ENCODE measurements at places on chromosomes 6 and 20.

GRCh38 chr6:139706912-139707311, 332.5 kb upstream of the CITED2 start:
- DNase-seq: no peak

DNA sequence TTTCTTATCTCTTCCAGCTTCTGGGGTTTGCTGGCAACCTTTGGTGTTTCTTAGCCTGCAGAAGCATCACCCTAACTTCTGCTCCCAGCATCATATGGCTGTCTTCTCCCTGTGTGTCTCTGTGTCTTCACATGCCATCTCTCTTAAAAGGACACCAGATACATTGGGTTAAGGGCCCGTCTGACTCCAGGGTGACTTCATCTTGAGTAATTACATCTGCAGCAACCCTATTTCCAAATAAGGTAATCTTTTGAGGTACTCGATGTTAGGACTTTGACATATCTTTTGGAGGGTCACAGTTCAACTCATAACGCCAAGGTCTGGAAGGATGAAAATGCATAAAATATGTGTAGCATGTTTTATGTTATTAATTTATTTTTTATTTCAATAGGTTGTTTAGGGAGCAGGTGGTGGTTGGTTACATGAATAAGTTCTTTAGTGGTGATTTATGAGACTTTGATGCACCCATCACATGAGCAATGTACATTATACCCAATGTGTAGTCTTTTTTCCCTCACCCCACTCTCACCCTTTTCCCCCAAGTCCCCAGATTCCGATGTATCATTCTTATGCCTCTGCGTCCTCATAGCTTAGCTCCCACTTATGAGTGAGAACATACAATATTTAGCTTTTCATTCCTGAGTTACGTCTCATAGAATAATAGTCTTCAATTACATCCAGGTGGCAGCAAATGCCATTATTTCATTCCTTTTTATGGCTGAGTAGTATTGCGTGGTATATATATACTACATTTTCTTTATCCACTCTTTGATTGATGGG, 131.1 kb downstream of the TBXT start:
- DNase-seq: no peak

DNA sequence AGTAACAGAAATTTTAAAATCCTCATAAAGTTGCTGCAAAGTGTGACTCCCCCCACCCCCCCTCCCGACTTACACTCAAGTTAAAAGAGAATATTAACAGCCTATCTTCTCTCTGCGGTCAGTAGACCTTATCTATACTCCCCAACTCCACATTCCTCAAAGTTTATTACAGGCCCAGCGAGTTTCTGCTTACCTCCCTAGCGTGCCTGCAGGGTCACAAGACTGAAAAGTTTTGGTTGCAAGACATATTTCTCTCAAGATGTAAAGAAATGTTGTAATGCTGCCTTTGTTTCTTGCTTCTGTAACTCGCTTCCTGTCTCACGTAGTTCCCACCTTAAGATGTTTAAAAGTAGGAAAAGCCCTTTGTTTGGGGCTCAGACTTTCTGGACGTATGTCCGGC, 699.6 kb downstream of the PHF3 start:
- no peak for DNase-seq

DNA sequence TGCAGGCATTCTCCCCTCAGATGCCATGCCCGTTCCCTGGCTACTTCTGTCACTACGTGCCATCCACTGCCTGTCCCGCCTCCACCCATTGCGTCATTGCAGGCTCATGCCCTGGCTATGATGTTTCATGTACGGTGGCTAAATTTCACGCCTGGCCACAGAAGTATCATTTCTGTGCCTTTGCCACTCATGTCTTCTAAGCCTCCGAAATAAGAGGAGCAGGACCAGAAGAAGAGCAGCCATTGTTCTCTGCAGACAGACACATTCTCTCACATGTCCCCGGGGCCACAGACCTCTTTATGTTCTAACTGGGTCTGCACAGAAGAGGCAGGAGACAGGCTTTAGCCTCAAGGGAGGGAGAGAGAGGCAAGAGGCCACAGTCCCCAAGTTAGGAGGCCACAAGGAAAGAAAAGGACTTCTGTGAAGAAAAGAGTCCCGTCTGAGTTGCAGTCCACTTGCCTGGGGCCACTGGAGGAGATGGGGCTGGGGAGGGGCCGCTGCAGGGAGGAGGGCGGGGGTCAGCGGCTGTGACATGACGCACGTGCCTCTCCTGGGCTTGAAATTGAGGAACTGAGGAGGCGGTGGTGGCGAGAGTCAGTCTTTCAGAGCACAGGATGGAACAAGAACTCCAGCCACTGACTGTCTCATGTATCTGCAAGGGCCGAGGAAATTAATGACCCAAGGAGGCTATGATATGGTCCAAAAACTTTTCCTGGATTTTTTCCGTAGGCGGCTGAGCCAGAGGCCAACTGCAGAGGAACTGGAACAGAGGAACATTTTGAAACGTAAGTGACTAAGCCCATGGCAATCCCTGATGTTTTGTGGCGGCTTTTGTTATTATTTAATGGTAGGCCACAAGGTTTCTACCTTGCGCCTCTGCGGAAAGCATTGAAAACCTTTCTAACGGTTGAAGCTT, 55.9 kb downstream of the TBC1D7 start:
- no peak for DNase-seq

DNA sequence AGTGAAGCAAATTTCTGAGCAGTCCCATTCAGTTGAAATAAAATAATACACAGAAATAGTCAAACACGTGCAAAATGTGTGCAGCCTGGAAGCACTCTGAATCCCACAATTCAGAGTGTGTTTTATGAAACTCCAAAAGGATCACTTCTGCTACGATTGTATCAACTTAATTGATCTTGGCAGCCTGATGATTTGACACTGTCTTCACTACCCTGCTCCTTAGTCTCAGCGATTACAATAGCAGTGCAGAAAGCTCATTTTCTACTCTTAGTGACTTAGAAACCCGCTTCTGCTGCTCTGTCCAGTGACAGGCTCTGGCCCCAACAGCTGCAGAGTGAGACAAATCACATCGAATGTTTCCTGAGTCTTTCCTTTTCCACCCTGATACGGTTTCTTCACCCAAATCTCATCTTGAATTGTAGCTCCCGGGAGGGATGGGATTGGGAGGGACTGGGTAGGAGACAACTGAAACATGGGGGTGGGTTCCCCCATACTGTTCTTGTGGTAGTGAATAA, 16.2 kb upstream of the EMILIN3 start:
- DNase-seq: no peak

DNA sequence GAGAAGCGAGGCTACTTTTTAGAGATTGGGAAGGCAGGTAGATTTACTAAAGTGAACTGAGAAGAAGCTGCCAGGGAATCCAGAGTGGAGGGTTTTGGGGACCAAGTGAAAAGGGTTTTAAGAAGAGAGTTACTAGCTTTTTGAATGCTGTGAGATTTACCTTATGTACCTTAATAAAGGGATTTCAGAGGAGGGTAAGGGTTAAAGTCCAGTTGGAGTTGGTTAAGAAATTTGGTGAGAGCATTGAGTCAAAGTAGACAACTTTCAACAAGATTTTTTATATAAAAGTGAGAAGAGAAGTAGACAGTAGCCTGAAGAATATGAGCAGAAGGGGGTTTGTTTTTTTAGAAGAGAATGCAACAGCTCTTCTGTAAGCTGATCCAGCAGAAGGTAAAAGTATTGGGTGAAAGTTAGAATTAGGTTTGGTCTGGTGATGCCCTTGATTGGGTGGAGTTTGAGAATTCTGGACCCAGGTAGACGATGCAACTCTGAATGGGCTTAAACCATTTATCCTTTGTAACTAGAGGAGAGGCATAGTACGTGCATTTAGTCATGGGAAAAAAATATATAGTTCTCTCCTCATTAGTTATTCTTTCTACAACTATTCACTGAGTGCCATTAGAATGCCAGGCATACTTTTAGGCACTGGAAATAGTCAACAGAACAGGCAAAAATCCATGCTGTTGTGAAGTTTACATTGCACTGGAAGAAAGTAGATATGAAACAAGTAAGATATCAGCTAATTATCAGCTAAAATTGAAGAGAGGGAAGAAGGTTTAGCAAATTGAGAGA, 44.8 kb downstream of the ATRN start:
- no peak for DNase-seq

DNA sequence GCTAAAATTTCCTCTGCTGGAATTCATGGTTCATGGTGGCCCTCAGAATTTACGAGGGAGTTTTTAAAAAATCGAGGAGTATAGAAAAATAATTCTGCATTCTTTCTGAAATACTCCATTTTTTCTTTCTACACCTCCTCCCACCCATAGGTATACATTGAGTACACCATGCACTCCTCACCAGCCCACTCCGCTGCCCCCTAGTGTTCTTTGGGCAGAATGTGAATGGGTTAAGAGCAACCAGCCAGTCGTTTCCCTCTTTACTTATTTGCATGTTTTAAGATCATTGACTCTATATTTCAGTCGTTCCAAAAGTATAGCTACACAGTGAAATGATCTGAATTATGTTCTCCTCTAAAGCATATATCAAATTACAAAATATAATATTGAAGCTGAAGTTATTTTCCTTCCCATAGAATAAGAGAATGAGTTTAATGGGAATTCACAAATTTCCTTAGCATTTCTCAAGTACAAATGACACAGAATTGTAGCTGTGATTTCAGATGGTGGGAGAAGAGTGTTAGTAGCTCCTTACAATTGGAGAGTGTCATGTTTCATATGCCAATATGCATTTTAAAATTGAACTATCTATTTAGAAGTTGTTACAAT, 977.7 kb upstream of the SLC35B3 start:
- DNase-seq: no peak

GRCh38 chr6:79543411-79543810, 6.2 kb upstream of the LCA5 start:
- DNase-seq: no peak

- DNase-seq: no peak
Observed at GRCh38 chr6:169668203-169668847, 33.5 kb downstream of the WDR27 start.

DNA sequence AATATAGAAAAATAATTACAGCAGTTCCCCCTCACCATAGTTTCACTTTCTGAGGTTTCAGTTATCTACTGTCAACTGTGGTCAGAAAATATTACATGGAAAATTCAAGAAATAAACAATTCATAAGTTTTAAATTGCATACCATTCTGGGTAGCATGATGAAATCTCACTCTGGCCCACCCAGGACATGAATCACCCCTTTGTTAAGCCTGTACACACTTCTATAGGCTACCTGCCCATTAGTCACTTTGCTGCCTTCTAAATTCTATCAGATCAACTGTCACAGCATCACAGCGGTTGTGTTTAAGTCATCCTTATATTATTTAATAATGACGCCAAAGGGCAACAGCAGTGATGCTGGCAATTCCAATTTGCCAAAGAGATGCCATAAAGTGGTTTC, 140.3 kb upstream of the RUNX2 start:
- DNase-seq: peak; percentile 4

DNA sequence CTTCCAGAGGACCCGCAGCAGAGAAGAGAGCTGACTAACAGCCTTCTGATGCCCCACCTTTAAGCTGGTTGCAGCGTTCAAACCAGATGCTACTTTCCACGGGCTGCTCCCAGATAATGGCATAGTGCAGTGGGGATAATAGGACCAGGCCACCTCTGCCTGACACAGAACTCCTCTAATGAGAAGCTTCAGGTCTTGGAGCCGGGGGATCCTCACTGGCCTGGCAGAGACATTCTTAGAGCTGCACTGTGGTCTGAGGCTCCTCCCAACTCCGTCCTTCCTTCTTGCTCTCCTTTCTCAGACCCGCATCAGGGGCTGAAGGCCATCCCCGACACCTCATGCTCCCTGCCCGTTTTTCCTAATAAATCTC, 206.6 kb upstream of the MARCKS start:
- no peak for DNase-seq

GRCh38 chr6:142844065-142844755, 100.8 kb downstream of the HIVEP2 start:
- peak; percentile 33 for DNase-seq

GRCh38 chr6:113120224-113120581, 736.9 kb upstream of the MARCKS start:
- peak; percentile 99 for DNase-seq

Data from AG09309 (cell line).